NCI-H2029 treated with DMSO at 0.1 percent for 48 hours (cell line): ENCODE measurements at places on chromosomes 13 and 19.

- DNase-seq, result peak; percentile 0
Observed at GRCh38 chr13:96783511-96783910, 210.8 kb downstream of the OXGR1 start.

- DNase-seq, result no peak
Observed at GRCh38 chr13:110366733-110367132, 59.6 kb downstream of the COL4A2 start.

GRCh38 chr13:103539265-103539664 lies 473.0 kb upstream of the SLC10A2 start:
- DNase-seq, result no peak

DNA sequence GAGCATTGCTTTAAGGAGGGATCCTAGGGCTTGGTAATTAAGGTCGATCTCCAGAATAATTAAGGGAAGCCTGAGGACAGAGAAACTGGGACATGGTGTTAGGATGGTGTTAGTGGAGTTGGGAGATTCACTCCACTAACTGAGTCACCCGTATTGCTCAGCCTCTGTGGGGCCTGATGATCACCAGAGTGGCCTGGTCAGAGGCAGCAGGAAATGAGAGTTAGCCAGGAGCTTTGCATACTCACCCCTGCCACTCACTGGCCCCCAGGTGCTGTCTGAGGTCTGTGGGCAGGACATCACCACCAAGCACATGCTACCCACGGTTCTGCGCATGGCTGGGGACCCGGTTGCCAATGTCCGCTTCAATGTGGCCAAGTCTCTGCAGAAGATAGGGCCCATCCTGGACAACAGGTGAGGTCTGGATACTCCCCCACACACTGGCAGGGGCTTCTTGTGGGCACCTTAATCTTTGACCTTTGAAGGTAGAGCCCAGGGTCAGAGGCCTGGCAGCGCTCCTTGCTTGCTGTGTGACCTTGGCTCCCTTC lies 32.1 kb downstream of the PPP2R1A start:
- DNase-seq, result no peak

DNA sequence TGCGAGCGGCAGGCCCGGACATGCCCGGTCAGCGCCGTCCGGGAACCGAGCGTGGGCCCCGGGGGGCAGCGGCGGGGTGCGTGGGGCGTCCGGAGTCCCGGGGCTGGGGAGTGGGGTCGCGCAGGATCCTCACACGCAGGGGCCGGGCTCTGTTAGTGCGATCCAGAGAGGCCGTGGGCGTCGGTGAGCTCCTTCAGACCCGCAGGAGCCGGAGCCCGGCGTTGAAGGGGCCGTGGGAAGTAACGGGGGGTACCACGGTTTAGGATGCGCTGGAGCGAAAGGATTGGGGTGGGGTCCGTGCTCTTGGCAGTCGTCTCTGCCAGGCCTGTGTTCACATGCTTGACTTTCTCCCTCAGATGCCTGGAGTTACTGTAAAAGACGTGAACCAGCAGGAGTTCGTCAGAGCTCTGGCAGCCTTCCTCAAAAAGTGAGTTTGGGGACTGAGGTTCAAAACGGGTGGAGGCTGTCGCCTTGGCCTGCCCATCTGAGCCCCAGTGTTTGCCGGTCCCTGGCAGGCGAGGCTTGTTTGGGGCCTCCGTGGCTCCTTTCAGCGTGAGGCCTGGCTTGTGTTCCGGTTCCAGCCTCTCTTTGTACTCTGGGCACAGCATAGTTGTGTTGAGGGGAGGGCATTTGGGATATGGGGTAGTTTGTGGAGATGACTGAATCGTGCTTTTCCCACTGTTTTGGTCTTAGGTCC lies 512 bp downstream of the RPS19 start:
- DNase-seq, result no peak

- peak; percentile 21 for DNase-seq
Observed at GRCh38 chr19:55068950-55069864, 6.3 kb upstream of the RDH13 start.

DNA sequence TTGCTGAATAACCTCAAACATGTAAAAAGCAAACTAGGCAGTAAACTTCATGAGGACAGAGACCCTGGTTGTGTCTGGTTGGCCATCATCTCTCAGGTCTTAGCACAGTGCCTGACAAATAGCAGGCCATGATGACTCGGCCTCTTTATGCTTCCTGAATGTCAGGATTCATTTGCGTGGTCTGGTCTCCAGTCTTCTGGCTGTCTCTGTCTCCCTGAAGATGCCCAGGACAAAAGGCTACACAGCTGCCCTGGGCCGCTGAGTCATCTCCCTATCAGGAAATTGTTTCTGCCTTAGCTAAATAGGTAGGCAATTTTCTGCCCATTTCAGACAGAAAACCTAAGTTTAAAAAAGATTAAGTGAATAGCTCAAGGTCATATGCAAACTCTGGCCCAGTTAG lies 84.1 kb upstream of the FNDC3A start:
- no peak for DNase-seq

DNA sequence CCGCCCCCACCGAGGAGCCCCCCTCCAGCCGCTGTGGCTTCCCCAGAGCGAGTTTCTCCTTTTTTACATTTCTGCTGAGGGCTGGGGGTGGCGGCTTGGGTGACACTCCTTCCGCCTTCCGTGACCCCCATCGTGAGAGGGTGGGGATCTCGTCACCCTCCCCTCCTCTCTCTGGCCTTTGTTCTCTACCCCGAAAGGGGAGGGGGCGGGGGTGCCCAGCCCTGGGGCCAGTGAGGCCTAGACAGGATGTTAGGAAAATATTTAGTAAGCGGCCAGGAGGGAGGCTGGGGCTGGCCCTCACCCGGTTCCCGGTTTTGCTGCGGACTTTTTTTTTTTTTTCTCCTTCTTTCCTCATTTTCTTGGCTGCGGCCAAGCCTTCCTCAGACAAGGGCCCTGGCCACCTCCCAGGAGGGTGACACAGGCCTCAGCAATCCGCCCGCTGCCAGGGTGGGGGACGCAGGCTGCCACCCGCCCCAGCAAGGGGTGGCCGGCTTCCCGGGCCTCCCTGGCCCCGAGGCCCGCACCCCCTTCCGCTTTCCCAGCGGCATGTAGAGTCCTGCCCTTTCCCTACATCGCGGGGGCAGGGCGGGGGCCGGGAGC lies 3.9 kb downstream of the MIDN start:
- no peak for DNase-seq

DNA sequence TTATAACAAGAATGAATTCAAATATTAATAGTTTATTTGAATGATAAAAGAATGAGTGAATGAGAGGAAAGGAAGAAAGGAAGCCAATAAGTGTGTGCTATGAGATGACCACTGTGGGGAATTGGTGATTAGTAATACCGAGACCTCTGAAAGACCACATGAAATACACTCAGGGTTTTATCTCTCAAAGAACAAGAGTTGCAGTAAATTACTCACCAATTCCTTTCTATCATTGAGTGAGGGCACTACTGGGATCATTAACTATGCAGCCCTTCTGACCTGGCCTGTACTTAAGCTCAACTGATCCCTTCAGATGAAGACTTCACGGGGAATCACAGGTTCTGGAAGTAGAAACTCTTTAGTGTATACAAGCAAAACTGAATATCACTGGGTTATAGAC lies 1636.1 kb downstream of the SLITRK5 start:
- no peak for DNase-seq

GRCh38 chr13:40697711-40698110 lies 31.3 kb upstream of the FOXO1 start:
- DNase-seq, result no peak

GRCh38 chr13:75489502-75490263 lies 7.7 kb upstream of the TBC1D4 start:
- DNase-seq, result no peak

DNA sequence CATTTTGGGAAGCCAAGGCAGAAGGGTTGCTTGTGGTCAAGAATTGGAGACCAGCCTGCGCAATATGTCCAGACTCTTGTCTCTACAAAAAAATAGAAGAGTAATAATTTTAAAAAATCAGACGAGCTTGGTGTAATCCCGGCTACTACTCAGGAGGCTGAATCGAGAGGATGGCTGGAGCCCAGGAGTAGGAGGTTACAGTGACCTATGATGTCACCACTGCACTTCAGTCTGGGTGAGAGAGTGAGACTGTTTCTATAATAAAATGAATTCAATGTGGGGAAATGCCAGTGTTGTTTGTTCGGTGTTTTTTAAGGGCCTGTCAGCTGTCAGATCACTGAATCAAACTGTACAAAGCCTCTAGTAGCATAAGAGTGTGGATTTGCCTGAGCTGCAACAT lies 1.2 kb upstream of the FBXL3 start:
- DNase-seq, result peak; percentile 68

- DNase-seq, result no peak
Observed at GRCh38 chr13:106284358-106284757, 251.1 kb downstream of the EFNB2 start.

DNA sequence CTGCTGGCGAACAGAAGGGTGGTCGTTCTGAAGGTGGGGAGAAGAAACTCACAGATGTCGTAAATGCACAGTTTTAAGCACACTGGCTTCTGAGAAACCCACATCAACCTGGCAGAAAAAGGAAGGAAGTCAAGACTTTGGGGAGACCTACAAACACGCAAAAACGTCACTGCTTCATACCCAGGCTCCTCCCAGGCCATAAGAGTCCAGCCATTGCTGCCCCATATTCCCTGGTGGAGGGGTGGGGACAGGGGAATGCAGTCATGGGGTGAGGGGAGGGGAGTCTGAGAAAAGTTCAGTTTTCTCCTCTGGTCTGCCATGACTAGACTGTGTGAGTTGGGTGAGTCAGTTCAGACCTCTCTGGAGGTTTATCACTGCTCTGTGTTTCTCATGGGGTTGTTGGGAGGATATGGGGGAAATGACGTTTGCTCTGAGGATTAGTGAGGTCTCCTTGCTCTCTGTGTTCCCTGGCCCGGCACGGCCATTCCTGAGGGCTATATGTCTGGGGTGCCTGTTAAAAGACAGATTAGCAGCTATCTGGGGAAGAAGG lies 139.0 kb downstream of the FLT1 start:
- no peak for DNase-seq

DNA sequence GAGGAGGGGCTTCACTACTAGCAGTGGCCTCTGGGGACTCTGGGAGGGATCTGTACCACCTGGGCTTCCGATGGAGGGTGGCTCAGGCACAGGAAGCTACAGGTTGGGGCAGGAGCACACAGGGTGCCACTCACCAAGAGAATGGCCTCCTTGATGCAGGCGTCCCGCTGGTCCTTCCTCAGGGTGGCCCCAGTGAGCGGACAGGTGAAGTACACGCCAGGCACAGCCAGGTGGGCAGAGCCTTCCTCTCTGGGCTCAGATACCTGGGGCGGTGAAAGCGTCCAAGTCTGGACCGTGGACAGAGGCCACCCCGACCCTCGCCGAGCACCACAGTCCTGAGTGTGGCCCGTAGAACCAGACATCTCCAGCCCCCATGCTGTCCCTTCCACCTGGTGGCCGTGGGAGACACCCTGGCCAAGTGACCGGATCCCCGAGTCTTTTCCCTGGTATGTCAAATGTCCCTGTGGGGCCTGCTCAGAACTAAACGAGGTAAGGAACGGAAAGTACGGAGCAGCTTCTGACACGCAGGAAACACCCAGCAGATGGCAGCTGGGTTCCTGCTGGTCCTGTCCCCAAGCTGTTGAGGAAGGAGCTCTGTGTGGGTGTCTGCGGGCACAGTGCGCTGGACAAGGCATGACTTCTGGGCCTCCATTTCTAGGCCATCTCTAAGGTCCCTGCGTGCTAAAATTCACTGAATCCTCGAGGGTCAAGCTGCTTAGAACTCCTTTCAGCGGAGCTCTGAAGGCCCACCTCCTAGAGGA lies 5.2 kb downstream of the UBXN6 start:
- DNase-seq, result no peak

DNA sequence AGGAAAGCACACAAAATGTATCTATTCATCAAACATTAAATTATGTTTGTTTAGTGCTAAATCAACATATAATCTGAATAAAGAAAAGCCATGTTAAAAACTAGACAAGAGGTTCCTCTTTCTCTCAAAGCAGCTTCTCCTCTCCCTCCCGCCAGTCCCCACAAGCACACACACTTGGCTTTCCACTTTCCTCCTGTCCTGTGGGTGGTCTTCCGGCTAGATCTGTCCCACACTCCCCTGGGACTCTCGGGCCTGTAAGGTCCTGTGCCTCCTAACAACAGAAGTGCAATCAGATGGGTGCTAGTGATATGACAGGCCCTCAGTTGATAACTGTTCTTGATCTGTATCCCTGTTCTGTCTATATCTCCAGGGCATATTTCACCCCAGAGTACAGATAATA lies 45.6 kb upstream of the RAP2A start:
- DNase-seq, result no peak

DNA sequence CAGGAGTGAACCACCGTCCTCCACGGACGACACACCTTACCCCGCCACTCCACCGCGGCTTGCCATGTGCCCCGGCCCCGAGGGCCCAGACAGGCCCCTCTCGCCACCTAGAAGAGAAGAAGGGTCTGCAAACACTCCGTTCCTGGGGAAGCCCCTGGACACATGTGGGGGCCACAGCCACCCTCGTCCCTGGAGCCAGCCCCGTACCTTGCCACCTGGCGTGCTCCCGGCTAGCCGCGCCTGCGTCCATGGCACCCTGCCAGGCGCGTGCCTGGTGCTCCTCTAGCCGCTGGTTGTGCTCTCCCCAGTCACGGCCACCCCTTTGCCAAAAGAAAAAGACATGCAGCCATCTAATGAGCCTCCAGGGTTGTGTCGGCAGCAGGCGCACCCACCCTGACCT lies 19.9 kb upstream of the TINCR start:
- DNase-seq, result peak; percentile 91

- DNase-seq, result no peak
Observed at GRCh38 chr13:50708461-50708860, 135.0 kb downstream of the DLEU7 start.

DNA sequence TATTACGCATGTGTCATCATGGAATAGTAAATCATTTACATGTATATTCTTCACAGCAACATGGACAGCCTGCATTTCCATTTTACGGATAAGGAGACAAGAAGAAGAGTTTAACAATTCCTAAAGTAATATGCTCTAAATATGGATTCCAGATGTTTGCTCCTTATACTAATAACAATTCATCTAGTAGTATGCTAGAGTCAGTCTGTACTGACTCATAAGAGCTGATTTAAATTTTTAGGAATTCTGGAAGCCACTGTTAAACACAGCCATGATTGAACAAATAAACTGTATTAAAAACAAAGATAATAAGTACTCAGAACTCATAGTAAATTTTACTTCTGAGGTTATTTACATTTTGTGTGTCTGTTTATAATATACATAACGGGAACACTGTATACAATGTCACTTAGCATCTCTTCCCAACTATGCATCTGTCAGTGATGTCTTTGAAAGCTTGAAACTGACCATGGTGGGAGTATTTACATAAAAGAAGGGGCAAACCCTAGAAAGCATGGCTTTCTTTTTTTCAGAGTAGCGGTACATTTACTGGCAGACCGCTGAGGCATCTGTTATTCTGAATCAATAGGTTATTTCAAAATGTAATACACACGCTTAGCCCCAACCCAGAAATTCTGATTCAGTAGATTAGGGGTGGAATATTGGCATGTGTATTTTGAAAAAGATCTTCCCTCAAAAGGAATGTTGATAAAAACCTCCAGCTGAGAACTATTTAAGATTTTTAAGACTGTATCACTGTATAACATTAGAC lies 12.9 kb downstream of the ZC3H13 start:
- DNase-seq, result no peak

GRCh38 chr13:80072231-80072630 lies 268.7 kb downstream of the SPRY2 start:
- no peak for DNase-seq

- DNase-seq, result no peak
Observed at GRCh38 chr19:21084343-21084742, 2.3 kb downstream of the ZNF714 start.
